Activated T-cell treated with anti-CD3 and anti-CD28 coated beads, Interleukin-2, amount 50 U/mL, for 48 hours (primary cell): ENCODE measurements at places on chromosomes 7 and 10.

DNA sequence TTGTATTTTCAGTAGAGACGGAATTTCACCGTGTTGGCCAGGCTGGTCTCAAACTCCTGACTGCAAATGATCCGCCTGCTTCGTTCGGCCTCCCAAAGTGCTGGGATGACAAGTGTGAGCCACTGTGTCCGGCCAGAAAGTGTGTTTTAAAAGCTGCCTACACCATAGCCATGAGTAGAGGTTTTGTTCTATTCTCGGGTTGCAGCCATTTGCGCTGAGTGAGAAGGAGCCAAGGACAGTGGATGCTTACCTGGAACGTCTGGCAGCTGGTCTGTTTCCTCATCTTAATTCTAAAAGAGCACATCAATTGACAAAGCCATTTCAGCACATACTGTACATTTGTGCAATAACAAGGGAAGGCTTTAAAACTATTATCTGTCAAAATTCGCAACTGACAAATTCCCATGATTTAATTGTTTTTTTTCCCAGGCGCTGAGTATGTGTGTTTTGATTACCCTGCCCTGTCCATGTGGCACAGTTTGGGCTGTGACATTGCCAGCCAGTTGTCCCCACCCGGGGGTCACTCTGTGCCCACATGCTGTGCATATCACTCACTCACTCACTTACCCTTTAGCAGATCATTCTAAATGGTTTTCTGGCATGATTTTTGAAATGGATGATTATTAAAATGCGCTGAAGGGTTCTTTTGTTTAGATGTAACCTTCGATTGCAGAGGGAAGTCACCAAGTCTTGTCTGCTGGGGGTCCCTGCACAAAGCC lies 251.6 kb downstream of the CCDC3 start:
- no peak for DNase-seq

GRCh38 chr10:63644418-63645142 lies 123.4 kb downstream of the REEP3 start:
- DNase-seq: no peak

GRCh38 chr10:117551330-117552155 lies 9.0 kb downstream of the EMX2 start:
- peak; percentile 29 for DNase-seq

DNA sequence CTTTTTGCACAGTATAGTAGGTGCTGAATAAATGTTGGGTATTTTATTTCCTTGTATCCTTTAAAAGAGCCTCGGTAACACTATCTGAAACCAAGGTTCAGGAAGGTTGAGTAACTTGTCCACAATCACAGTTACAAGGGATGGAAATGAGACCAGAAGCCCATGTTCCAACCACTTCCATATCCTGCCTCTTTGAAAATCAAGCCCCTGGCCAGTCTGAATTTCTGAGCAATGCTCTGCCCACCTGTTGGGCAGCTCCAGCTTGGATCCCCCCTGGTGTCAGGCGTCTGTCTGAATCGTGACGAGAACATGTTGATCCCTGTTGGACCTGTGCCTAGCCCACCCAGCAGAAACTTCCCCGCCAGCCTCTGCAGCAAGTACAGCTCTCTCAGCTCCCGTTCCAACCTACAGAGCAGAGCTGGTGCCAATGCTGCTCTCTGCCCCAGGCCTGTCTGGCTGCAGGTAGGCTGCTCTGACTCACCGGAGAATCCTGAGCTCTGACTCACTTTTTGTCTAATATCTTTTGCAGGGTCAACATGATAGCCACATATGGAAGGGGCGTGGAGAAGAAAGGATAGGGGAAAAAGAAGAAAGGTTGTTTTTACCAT lies 595.5 kb downstream of the INHBA start:
- DNase-seq: no peak

DNA sequence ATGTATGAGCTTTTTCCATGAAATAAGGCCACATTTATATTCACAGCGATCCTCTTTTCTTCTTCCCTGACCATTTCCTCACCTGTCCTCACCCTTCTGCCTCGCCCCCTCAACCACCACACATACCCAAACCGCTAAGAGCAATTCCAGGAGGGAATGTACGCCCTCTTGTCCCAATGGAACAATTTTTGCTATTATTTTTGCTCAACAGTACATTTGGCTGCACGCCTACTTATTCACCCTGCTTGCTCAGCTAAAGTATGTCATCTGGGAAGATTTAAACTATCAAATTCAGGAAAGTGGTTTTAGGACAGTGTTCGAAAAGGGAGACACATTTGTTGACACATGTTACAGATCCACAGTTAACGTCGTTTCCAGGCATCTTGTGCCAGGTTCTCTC lies 252.7 kb downstream of the NEBL start:
- DNase-seq: no peak

- DNase-seq: no peak
These were observed 348.2 kb downstream of the PTPRN2 start for GRCh38 chr7:158239290-158239981.

DNA sequence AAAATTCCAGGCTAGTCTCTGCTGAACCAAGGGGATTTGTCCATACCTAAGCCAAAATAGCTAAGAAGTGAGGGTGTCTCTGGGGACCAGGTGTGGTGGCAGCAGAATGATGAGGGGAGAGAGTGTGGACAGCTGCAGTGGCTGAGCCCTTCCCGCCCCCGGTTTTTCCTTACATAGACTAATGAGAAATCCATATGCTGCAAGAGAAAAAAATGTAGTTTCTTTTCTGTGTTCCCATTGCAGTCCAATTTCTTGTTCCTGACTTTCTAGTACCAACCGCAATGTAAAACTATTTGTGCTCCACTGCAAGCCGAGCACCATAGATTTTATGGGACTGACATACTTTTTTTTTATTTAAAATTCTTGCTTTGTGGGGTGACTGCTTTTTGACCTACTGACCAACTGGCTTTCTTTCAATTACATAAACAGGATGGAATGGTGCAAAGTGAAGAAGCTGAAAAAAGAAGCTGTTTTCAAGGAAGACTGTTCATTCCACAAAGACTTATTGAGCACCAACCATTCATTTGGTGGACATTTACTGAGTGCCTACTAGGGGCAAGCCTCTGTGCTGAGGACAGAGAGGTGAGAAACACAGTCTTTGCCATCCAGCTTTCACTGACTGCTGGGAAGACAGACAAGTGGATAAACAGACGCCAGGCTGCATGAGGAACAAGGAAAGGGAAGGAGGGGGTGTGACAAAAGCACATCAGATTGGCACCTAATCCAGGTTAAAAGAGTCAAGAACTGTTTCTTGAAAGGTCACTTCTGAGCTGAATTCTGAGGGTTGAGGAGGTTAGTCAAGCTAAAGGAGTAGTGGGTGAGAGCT lies 9.8 kb downstream of the CEP41 start:
- no peak for DNase-seq

GRCh38 chr7:152333134-152333533 lies 102.7 kb downstream of the KMT2C start:
- no peak for DNase-seq

- no peak for DNase-seq
These were observed 179.7 kb downstream of the PTPN20 start for GRCh38 chr10:47090903-47091302.

DNA sequence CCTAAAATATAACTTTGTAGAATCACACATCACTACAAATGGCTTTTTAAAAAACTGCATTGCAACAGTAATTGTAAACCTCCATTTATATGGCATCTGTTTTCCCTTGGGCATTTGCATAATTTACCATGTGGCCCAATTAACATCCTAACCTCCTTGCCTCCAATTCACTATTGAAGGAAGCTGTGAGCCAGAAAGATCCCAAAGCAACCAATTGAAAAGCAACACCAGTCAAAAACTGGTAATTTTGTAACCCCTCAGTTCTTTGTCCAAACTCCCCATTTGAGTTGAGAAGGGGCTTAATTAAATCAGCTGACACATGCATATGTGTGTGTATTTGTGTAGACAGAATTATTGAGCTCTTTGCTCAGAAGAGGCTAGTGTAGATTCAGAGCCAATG lies 90.3 kb downstream of the FAM13C start:
- no peak for DNase-seq

- DNase-seq: peak; percentile 59
These were observed 7.8 kb downstream of the ELMO1 start for GRCh38 chr7:37440738-37441385.

DNA sequence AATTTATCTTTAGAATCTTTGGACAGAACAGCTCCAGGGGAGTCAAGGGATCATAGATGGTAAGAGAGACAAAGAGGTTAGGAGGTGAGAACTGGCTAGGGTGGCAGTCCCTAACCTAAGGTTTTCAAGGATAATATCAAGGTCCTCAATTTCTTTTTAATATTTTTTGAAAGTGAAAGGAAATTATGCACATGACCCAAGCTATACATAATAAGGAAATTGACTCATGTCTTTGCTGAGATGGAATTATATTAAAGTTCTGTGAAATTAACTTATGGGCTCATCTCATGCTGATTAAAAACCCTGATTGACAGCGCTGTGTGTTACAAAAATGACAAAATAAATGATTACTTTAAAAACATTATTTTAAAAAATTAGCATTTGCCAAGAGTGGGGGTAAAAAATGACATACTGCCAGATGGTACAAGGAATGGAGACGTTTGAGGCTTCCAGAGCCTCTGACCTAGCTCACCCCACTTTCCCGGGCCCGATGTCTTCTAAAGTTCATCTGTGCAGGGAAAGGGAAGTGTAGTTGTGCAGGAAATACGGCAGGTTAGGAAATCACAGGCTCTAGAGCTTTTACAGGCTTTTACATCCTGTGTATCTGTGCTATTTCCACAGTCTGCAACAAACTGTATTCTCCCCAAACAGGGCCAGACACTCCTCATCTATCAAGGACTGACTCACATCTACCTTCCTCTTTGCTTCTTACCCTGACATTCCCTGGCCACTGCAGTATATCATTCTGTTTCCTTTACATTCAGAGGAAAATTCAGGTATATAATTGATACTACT lies 185.6 kb upstream of the PRSS58 start:
- no peak for DNase-seq

DNA sequence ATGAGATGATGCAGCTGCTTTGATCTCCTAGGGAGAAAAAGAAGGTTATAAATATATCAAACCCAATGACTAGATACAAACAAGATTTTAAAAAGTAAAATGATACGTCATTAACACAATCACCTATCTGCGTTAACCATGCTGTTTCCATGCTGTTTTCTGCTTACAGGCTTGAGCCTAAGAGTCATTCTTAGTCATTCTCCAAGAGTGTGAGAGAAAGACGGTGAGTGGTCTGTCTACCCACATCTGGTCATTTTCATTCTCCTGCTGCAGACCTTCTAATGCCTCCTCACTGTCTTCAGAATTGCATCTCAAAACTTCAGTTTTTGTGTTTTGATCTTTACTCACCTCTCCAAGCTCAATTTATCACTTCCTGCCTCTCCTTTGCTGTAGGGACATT lies 98.0 kb upstream of the ELMO1 start:
- DNase-seq: no peak

DNA sequence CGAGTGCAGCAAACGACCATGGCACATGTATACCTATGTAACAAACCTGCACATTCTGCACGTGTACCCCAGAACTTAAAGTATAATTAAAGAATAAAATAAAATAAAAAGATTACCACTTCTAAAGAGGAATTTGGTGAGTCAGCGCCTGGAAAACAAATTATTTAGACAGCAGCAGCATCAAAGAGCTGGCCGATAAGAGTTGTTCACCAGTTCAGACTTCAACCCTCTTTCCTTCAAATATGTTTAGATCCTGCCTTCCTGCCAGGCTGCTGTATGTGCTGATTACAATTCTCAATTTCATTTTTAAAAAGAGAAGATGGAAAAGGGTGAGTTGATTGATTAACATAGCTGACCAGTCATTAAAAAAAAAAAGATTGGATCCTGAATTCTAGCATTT lies 672.0 kb upstream of the NRP1 start:
- DNase-seq: no peak

- DNase-seq: no peak
These were observed 29.8 kb downstream of the NDUFB2 start for GRCh38 chr7:140726281-140726680.

- no peak for DNase-seq
These were observed 30.5 kb downstream of the NSUN6 start for GRCh38 chr10:18620856-18621255.

GRCh38 chr10:133315847-133316246 lies 7.1 kb downstream of the ZNF511 start:
- DNase-seq: no peak

DNA sequence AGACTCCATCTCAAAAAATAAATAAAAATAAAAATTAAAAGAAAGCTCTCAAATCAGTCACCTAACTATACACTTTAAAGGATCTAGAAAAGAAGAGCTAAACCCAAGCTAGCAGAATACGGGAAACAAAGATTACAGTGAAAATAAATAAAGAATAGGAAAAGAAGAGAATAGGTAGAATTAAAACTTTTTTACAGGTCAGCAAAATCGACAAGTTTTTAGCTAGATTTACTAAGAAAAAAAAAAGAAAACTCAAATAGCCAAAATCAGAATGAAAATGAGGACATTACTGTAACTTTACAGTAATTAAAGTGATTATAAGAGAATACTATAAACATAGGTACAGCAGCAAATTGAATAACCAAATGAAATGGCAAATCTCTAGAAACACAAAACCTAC lies 51.5 kb upstream of the RABGEF1 start:
- DNase-seq: no peak

- no peak for DNase-seq
These were observed 1.6 kb upstream of the SAMD9 start for GRCh38 chr7:93119191-93119905.

DNA sequence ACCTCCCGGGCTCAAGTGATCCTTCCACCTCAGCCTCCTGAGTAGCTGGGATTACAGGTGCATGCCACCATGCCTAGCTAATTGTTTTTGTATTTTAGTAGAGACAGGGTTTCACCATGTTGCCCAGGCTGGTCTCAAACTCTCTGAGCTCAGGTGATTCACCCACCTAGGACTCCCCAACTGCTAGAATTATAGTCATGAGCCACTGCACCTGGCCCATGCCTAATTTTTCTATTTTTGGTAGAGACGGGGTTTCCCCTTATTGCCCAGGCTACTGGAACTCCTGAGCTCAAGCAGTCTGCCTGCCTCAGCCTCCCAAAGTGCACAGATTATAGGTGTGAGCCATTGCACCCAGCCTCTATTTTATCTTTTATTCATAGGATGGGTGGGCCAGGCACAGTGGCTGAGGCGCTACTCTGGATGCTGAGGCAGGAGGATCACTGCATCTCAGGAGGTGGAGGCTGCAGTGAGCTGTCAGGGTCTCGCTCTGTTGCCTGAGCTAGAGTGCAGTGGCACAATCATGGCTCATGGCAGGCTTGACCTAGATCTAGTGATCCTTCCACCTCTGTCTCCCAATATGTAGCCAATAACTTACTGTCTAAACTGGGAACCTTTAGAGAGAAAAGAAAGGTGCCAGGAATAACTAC lies 31.3 kb upstream of the STOX1 start:
- DNase-seq: no peak

GRCh38 chr10:95440756-95441546 lies 120.2 kb downstream of the SORBS1 start:
- no peak for DNase-seq

GRCh38 chr10:73875139-73875475 lies 752 bp upstream of the CAMK2G start:
- no peak for DNase-seq

GRCh38 chr10:72542396-72542815 lies 83.5 kb downstream of the MICU1 start:
- no peak for DNase-seq

GRCh38 chr7:26061678-26062603 lies 90.1 kb upstream of the NFE2L3 start:
- peak; percentile 83 for DNase-seq
